ENCODE measurements at places on chromosomes 6 and 20.

- DNase-seq = no peak
Observed at GRCh38 chr6:84052204-84052882, 18.8 kb downstream of the MRAP2 start.

GRCh38 chr6:155146205-155146604 lies 117.6 kb upstream of the CLDN20 start:
- no peak for DNase-seq

- DNase-seq = peak; percentile 49
Observed at GRCh38 chr6:7261032-7261841, 51.8 kb downstream of the SSR1 start.

- no peak for DNase-seq
Observed at GRCh38 chr6:156449569-156449968, 327.6 kb upstream of the ARID1B start.

DNA sequence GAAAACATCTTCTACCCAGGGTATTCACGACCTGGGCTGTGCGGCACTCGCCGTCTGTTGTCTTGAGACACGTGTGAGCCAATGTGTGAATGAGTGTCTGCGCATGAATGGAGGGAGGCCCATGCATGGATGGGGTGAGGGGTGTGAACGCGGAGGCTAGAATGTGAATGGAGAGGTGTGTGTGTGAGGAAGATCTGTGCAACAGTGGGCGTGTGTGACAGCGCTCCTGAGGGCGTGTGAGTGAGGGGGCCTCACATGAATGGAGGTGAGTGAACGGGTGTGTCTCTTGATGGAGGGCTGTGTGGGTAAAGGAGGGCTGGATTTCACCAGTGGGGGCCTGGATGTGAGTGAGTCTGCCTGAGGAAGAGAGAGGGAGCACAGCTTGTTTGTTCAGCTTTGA lies 146.0 kb downstream of the LRFN2 start:
- no peak for DNase-seq

DNA sequence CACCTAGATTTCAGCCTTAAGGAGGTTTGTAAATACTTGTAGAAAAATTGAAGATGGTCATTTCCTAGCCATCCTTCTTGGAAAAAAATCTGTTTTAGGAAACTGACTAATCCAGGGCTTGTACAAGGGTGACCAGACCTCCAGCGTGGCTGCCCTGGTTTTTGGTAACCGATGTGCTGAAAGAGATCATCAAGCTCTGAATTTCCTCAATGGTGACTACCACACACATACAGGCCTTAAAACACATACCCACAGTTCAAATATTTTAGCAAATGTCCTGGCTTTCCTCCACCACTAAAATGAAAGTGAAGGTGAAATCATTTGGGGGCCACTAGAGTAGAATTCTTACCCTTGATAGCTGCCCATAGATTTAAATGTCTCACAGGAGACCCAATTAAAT lies 215.3 kb upstream of the SUPT3H start:
- DNase-seq = no peak

- no peak for DNase-seq
Observed at GRCh38 chr6:112172540-112172939, 81.8 kb downstream of the LAMA4 start.

- no peak for DNase-seq
Observed at GRCh38 chr20:20658871-20659431, 53.5 kb downstream of the RALGAPA2 start.

DNA sequence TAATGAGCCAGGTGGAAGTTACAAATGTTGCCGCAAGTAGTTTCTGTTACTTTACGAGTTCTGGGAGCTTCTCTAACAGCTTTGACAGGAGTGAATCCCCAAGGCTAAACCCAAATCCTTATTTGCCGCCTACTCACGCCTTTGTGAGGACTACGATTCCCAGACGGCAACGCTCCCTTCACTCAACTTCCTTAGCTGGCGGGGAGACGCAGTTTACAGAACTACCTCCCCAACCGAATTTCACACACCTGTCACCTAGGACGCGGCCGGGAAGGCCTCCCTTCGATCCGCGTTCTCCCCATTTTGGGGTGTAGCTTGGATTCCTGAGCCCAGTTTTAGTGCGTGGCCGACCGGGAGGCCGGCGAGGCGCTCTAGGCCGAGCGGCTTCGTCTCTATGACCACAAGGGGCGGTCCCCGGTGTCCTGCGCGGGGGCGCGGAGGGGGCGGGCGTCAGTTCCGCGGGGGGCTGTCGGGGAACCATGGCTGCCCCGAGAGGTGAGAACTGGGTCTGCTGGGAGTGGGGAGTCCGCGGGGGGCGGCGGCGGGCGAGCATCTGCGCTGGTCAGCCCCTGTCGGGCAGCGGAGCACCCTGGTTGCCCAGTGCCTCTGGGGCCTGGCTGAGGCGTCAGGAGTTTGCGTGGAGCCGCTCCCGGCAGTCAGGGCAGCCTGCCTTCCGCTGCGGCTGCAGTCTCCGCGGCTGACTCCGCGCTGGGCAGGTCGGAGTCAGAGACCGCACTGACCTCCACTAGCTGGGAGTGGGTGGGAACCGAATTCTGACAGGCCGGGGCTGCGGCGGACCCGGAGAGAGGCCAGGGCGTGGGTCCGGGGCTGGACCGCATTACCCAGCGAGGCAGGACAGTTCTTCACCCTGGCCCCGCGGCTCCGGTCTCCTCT lies at the start of gene SLC35A1:
TSS of gene SLC35A1 (plus strand) at position 450 of the 894 bp plus-strand sequence. CDS start at position 480, 30 bp downstream.
- peak; percentile 63 for DNase-seq

DNA sequence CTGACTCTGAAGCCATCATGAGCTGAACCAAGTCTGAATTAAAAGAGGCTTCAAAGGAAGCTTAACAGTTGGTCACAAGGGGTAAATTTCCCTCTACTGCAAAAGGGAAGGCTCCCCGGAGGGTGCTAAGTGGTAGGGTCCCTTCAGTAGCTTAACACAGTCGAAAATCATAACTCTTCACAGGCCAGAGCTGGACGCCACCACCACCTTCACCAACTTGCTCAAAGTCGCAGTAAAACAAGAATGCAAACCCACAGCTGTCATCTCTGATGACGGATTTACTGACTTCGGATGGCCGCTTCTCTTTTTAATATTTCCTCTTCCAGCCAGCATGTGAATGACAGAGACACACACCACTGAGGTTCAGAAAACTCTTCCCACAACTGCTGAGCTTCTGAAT lies 144.7 kb upstream of the FBXL4 start:
- DNase-seq = no peak

- DNase-seq = no peak
Observed at GRCh38 chr20:60505423-60505822, 547.2 kb downstream of the CDH26 start.

DNA sequence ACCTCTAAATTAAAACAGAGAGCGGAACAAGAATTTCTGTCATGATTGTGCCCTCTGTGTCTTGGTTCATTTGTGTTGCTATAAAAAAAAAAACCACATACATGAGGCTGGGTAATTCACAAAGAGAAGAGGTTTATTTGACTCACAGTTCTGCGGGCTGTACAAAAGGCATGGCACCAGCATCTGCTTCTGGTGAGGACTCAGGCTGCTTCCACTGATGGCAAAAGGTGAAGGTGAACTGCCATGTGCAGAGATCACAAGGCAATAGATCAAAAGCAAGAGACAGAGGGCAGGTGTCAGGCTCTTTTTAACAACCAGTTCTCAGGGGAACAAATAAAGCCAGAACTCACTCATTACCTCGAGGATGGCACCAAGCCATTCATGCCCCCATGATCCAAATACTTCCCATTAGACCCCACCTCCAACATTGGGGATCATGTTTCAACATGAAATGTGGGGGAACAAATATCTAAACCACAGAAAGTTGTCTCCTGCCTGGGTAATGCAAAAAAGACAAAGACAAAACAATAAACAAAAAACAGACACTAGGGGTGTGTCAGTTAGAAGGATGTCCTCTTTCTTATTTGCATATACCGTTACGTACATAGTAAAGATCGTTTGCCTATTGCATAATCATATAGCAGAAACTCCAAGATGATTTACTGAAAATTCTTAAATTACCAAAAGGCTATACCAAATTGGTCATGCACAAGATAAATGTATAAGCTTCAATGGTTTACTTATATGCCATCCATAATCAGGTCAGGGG lies 17.0 kb downstream of the SERPINB9 start:
- DNase-seq = no peak

GRCh38 chr6:5086294-5086890 lies 1.3 kb downstream of the PPP1R3G start:
- no peak for DNase-seq

- no peak for DNase-seq
Observed at GRCh38 chr6:132812756-132813172, 1.6 kb upstream of the RPS12 start.

GRCh38 chr20:19601126-19601810 lies 156.8 kb upstream of the RIN2 start:
- no peak for DNase-seq

All from C1 segment of cervical spinal cord (tissue), 14 donors.